ENCODE measurements at places on chromosomes 3 and 15.
A peak's percentile ranks its signal among the peaks of the same experiment; 100 is the strongest.

GRCh38 chr3:99696497-99696896 is 58.1 kb downstream of the COL8A1 start:
- no peak for DNase-seq

DNA sequence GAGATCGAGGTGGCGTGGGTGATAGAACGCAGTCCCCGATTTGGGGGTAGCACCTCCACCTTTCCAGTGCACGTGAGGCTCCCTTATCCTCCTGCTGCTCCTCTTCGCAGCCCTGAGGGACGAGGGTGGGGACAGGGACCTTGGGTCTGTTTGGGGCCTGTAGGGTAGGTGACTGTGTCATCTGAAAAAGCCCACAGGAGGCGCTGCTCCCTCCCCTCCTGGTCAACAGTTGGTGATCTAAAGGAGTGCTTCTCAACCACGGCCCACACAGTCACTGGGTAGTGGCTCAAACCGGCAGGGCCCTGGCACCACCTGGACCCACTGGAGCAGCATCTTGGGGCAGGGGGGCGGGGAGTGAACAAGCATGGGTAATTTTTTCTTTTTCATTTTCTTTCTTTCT is 7.1 kb downstream of the LRRK1 start:
- no peak for DNase-seq

DNA sequence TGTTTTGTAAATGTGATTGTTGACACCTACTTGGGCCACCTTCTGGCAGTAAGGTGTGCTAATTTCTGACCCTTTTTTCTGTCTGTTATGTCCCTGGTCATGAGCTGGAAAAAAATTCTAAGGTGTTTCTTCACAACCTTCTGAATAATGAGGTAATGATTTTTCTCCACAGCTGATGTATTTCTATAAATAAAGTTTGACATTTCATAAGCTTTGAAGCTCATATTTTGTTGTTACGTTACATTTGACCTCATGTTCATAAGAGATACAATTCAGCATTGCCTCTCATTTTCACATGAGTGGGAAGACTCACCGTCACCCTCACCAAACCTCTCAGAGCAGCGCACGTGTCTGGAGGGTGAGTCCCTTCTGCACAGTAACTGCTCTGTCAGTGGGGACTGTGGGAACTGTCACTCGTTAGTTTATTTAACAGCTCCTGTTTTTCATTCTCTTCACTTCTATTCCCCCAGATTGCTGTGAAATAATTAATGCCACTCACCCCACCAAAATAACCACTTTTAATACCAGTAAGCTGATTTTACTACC is 140.9 kb downstream of the PLCL2 start:
- no peak for DNase-seq

DNA sequence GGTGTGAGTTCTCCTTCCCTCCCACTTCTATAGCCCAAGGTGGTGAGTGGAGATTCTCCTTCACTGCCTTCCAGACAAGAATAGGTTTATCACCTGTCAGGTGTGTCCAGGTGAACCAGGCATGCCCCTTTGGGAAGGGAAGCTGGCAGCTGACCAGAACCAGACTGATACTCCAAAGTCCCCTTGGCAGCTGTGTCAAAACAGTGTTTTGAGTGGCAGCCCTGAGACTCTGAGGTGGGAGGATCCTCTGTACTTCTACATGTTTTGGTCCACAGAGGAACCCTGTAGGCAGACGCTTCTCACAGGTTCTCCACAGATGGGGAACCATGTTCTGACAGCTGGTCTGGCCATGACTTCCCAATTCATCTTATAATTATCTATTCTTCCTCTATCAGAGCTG is 30.1 kb downstream of the ISL2 start:
- no peak for DNase-seq

DNA sequence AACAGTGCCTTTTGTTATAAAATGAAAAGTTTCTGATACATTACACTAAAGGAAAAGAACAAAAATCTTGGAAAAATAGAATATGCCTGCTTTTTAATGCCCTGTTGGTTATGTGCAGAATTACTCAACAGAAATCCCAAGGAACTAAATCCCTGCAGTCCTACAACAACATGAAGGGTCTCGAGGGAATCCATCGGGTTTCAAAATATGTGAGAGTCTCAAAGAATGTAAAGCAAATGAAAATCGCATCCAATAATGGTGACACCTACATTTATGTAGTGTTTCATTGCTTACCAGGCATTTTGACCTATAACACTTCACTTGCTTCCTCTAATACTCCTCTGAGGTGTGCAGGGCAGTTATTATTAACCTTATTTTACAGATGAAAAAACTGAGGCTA is 411.3 kb downstream of the FOXP1 start:
- no peak for DNase-seq

DNA sequence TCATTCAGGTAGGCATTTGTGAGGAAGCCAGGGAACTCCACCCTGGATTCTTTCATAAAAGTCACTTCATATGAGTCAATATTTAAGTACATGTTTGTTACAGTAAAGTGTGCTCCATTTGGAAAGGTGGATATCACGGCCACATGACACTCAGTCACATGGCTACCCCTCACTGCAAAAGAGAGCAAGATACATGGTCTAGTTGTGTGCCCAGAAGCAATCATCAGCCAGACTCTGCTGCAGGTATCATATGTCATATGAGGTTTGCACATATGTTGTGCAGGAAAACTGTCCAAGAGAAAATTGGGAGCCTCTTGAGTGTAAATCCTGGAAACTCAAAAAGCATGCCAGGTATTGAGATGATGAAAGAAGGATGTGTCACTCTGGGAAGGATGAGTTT is 55.0 kb upstream of the NMNAT3 start:
- no peak for DNase-seq

DNA sequence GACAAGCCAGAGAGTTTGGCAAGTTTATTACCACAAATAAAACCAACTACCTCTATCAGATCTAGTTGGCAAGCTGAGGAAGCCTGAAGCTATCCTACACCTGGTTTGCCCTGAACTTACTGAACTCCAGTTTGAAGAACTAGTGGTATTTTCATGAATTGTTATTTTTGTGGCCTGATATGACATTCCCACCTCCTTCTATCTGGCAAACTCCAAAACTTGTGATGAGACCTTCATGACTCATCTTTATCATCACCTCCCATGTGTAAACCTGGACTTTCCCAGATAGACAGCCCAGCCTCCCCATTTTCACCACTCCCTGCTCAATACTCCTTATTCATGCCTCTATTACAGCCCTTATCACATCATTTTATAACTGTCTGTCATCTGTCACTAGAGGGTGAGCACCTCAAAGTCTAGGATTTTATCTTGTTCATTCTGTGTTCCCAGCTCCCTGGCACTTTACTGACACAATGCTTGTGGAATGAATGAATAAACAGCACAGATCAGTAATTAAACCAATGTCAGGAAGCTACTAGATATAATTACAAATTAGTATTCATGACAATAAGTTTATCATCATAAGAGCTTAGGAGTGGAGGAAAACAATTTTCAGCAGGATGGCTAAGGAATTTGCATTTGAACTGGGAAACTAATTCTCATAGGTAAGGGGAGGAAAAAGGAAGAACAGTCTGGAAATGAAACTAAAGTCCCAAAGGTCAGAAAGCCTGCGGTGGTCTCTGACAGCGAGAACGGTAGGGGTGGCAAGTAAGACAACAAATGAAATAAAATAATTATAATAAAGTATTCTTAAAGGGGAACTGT is 13.2 kb upstream of the TRANK1 start:
- DNase-seq = peak; percentile 32

DNA sequence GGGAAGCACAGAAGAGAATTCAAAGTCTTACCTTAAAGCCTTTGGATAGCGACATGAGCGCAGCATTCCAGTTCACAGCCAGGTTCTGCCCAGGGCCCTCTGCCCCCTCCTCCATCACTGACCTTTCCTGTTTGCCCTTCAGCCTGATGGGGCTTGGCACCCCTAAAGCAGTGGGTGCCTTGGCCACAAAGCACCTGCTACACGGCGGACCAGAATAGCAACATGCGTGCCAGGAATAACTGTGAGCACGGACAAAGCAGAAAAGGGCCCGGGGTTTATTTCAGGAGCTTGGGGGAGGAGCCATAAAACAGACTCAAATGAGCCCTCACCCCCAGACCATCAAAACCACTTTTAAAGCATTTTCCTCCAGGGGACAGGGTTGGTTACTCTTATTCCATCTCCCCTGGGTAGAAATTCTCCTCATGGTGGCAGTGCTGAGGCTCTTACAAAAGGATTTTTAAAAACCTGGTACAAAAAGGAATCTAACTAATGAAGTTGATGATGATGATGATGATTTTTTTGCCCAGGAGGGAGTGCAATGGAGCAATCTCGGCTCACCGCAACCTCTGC is 135.4 kb downstream of the KLF13 start:
- no peak for DNase-seq

All from islet precursor cell (in vitro differentiated cells).